K562 (cell line): ENCODE measurements at places on chromosomes 1 and 21. TPM values are rescaled to one million over a fixed set of nuclear protein-coding genes. Genes with fewer than 3 reads are reported as not detected.

ZZZ3 gene
- total RNA-seq: 42.5 and 43.9 TPM in 2 replicates

SLC44A3 gene
- total RNA-seq: not detected in 2 replicates

TNFRSF18 gene
- total RNA-seq: 0.27 TPM in 1 of 2 replicates, not detected in the other

SPSB1 gene
- total RNA-seq: 0.22 and 0.35 TPM in 2 replicates

S100A7A gene
- not detected in 2 replicates for total RNA-seq

S100A14 gene
- total RNA-seq: 0.24 and 0.25 TPM in 2 replicates

ZNF593OS gene
- not detected in 2 replicates for total RNA-seq

MFSD2A gene
- total RNA-seq: 0.18 and 0.33 TPM in 2 replicates

LY9 gene
- not detected in 2 replicates for total RNA-seq

VHLL gene
- not detected in 2 replicates for total RNA-seq

TRPM2 gene
- total RNA-seq: 1.9 and 2.1 TPM in 2 replicates

CELA2A gene
- 0.47 and 0.62 TPM in 2 replicates for total RNA-seq

KLHDC7A gene
- total RNA-seq: 0.02 TPM in 1 of 2 replicates, not detected in the other

OR6F1 gene
- total RNA-seq: not detected in 2 replicates

VAV3 gene
- not detected in 2 replicates for total RNA-seq

OR2AK2 gene
- total RNA-seq: not detected in 2 replicates

TEDDM1 gene
- not detected in 2 replicates for total RNA-seq

LAD1 gene
- 0.25 and 0.31 TPM in 2 replicates for total RNA-seq

ASPM gene
- total RNA-seq: 56.2 and 57.1 TPM in 2 replicates

EBNA1BP2 gene
- 175 and 182 TPM in 2 replicates for total RNA-seq

TEKT2 gene
- total RNA-seq: 0.60 and 0.78 TPM in 2 replicates
